ENCODE measurements at places on chromosomes 1 and 21. TPM values are rescaled to one million over a fixed set of nuclear protein-coding genes. Genes with fewer than 3 reads are reported as not detected.

DHRS3 gene
- 229 TPM for total RNA-seq

PIGR gene
- not detected for total RNA-seq

MAP3K7CL gene
- total RNA-seq, result 41.5 TPM

PGLYRP4 gene
- not detected for total RNA-seq

PIK3CD gene
- total RNA-seq, result 0.47 TPM

GBP7 gene
- total RNA-seq, result not detected

GBP1 gene
- total RNA-seq, result 15.1 TPM

AXDND1 gene
- not detected for total RNA-seq

PM20D1 gene
- total RNA-seq, result not detected

TMEM53 gene
- 10.6 TPM for total RNA-seq

OVAAL gene
- total RNA-seq, result not detected

LDLRAD1 gene
- total RNA-seq, result not detected

FABP3 gene
- 18.5 TPM for total RNA-seq

ZNF326 gene
- 1.4 TPM for total RNA-seq

TLCD4 gene
- total RNA-seq, result 2.9 TPM

SUSD4 gene
- total RNA-seq, result 5.1 TPM

LIN28A gene
- not detected for total RNA-seq

HPDL gene
- total RNA-seq, result 7.1 TPM

Measured in MG63 (cell line).